Sciatic nerve (tissue), 2 donors: ENCODE measurements at places on chromosomes 7 and 10. TPM values are rescaled to one million over a fixed set of nuclear protein-coding genes. Genes with fewer than 3 reads are reported as not detected.
A peak's percentile ranks its signal among the peaks of the same experiment; 100 is the strongest.

ING3 gene
- total RNA-seq, result 15.1 TPM

- no peak for DNase-seq
Observed at GRCh38 chr7:69803699-69804516, 205.6 kb downstream of the AUTS2 start.

- no peak for DNase-seq
Observed at GRCh38 chr7:34108165-34108564, 202.8 kb downstream of the BMPER start.

DNA sequence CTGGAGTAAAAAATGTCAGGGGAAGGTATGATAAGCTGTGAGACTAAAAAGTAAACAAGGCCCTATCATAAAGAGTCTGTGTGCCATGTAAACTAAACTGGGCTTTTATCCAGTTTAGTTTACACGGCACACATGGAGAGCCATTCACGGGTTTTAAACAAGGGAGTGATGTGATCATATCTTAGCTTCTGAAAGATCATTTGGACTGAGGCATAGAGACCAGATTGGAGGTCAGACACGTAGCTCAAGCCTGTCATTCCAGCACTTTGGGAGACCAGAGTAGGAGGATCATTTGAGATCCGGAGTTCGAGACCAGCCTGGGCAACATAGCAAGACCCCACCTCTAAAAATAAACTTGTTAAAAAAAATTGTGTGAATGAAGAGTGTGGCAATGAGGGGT, 50.1 kb downstream of the SKIDA1 start:
- no peak for DNase-seq

- DNase-seq, result no peak
Observed at GRCh38 chr10:5447611-5448071, 35.3 kb downstream of the NET1 start.

DNA sequence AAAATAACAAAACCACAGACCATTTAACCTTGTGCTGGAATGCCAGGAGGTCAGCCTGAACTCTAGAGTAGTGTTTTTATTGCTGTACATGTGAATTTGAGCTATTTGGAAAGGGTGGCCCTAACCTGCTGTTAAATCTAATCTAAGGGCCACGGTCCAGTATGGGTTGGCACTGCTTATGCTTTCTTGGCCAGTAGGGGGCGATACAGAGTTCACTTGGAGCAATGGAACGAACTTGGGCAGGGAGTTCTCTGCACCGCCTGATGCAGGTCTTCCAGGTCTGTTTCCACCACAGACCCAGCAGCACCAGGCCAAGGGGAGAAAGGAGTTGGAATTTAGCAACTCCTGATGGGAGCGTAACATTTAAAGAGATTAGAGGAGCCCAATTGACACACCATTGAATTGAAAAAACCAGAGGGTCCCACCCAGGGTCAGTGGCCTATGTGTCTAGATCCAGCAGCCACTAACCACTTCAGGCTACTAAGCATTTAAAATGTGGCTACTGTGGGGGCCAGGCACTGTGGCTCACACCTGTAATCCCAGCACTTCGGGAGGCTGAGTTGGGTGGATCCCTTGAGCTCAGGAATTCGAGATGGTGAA, 75.7 kb upstream of the EFCAB10 start:
- DNase-seq, result no peak

DNA sequence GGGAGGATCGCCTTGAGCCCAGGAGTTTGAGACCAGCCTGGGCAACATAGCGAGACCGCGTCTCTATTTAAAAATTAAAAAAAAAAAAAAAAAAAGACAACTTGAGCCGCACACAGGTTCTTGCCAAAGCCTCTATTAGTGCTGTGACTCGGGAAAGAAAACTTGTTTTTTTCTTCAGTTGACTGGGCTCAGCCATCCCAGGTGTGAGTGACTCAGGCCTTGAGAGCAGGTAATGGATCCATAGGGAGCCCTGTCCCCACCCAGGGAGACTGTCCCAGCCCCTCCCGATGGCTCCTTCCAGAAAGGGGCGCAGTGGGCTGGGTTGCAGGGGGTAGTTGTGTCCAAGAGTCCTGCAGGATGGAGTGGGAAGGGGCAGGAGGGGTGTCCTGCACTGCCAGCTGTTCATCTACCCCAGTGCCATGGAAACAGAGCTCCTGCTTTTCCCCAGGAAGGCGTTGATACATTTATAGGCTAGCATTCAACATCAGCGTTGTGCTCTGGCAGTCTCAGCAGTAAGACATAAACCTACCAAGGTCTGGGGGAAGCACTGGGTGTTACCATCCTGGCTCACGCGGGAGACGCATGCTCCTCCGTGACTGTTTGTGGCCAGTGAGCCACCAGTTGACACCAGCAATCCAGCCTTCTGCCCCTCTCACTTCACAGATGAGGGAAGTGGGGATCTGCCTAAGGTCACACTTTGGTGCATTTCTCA, 126.6 kb downstream of the CUX1 start:
- peak; percentile 44 for DNase-seq

DNA sequence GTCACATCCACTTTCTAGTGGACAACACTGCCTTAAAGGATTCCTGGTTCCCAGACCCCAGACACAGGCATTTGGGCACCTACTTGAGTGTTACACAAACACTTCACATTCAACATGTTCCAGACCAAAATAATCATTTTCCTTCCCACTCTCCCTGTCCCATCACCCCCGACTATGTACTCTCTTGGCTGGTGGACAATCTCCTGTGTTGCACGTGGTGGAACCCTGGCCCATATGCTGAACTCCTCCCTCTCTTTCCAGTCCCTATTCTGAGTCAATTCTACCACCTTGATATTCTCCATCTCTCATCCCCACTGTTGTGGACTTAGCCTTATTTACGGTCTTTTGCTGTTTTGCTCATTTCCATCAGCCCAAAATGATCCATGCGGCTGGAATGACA, 8.3 kb upstream of the SEPHS1 start:
- DNase-seq, result no peak

GRCh38 chr10:75297021-75297599, 61.4 kb upstream of the COMTD1 start:
- DNase-seq, result no peak

GRCh38 chr7:85564861-85565260, 378.0 kb upstream of the SEMA3D start:
- no peak for DNase-seq

- no peak for DNase-seq
Observed at GRCh38 chr10:9957351-9957750, 1060.3 kb upstream of the CELF2 start.

DNA sequence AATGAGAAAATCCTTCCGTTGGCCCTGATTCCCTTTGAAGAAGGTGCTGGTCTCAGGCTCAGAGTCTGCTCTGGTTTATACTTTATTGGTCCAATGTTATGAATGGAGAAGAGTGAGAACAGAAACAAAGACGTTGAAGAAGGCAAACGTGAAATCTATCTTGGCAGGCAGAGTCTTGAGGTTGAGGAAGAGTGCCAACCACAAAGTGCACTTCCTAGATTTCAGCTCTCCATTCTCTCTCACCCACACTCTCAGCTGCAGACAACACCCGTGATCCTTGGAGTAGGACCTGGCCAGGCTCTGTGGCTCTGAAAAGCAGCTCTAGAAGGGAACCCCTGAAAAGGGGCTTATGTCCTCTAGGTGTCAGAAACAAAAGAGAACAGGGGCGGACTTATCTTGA, 128.9 kb upstream of the PLXNA4 start:
- DNase-seq, result no peak

DNA sequence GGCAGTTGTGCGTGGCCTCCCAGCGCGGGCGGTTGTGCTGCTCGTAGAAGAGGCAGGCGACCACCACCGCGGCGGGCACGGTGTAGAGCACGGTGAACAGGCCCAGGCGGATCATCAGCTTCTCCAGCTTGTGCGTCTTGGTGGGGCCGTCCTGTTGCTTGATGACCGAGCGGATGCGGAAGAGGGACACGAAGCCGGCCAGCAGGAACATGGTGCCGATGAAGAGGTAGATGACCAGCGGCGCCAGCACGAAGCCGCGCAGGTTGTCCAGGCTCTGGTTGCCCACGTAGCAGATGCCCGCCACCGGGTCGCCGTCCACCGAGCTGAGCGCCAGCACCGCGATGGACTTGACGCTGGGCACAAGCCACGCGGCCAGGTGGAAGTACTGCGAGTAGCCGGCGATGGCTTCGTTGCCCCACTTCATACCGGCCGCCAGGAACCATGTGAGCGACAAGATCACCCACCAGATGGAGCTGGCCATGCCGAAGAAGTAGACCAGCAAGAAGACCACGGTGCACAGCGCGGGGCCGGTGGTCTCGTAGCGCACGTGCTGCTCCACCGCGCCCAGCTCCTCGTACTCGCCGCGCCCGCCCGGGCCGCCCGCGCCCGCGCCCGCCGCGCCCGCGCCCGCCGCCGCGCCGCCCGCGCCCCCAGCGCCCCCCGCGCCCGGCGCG, 2.2 kb downstream of the FZD8 start:
- DNase-seq, result peak; percentile 72

- DNase-seq, result no peak
Observed at GRCh38 chr10:111458256-111458655, 381.4 kb downstream of the ADRA2A start.

DNA sequence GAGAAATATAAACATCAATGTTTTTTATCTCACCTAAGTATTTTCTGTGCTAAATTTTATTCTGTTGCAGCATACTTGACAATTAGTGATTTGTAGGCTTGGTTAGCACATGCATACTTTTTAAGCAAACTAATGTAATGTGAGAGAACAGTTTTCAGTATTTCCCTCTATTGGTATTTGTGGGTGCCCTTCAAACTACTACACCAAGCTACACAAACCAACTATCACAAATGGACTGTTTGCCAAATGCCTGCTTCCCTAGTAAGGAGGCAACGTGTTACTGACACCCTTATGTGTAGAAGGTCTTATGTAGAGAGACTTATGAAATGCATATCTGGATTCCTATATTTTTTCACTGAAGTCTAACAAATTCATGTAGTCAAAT, 98.4 kb upstream of the FZD1 start:
- DNase-seq, result no peak

DNA sequence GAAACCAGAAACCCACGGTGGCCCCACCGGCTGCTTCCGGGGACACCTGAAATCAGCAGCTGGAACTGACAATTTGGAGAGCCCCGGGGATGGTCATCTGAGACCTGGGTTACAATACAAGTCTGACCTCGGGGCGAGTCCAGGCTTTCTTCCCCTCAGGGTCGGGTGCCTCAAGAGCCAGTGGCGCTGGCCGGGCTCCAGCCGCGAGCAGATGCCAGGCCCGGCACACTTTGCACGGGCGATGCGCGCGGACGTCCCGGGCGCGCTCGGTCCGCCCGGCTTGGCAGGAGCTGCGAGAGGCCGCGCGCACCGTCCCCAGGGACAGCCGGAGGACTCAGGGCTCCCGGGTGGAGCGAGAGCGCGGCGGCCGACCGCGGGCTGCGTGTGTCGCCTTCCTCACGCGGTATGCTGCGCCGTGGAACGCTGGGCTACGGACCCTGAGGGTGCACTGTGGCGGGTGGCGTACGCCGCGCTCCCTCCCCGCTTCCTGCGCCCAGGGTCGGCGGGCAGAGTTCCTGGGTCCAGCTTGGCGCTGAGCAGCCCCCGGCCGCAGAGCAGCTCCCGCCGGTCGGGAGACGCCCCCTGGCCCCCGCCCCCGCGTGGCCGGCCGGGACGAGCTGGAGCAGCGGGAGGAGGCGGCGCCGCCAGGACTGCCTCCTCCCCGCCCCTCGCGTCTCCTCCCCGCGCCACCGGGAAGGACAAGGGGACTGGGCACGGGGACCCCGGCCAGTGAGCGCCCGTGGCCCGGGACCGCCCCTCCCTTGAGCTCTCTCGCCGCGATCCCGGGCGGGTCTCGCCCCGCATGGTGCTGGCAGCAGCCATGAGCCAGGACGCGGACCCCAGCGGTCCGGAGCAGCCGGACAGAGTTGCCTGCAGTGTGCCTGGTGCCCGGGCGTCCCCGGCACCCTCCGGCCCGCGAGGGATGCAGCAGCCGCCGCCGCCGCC, at the start of gene RBM20:
Gene RBM20, plus strand, starts transcription at position 684 of the 945 bp plus-strand sequence. Its CDS starts 119 bp downstream, at position 803.
- no peak for DNase-seq

- DNase-seq, result no peak
Observed at GRCh38 chr10:132381741-132382140, 15.3 kb upstream of the PWWP2B start.
